Choroid plexus epithelial cell (primary cell): ENCODE measurements at places on chromosomes 3 and 15.

DNA sequence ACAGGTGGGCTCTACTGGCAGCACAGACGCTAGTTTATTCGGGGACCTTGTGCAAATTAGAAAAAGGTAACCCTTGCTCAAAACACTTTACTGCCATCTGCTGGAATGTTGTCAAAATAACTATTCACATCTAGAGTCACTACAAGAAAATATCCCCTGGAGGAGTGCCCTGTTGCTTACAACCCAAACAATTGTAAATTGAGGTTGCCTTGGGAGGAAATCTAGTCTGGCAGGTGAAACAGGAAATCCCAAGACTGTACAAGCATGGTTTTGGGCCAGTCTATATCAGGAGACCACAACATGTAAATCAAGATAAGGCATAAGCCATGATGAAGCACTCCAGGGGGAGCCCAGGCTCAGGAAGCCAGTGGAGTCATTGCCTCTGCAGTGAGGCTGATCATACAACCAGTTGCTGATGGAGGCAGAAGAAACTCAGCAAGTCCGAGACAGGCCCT is 136.8 kb upstream of the ACP3 start:
- DNase-seq, result peak; percentile 82

GRCh38 chr3:146160964-146161662 is at the start of gene PLOD2:
Gene PLOD2 (minus strand): TSS chr3:146161184. CDS start chr3:146160989, 195 bp downstream.
- DNase-seq, result peak; percentile 94

DNA sequence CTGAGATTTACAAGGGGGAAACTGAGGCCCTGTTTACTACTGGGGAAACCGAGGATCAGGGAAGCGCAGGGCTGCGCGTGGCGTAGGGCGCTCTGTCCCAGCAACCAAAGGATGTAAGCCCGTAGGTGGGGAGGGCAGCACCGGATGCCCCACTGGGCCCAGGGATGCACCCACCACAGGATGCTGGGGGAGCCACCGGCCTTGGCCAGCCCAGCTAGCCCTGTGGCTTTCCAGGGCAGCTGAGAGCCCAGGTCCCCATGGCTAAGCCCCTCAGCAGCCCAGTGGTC is 33.4 kb downstream of the RPN1 start:
- no peak for DNase-seq

DNA sequence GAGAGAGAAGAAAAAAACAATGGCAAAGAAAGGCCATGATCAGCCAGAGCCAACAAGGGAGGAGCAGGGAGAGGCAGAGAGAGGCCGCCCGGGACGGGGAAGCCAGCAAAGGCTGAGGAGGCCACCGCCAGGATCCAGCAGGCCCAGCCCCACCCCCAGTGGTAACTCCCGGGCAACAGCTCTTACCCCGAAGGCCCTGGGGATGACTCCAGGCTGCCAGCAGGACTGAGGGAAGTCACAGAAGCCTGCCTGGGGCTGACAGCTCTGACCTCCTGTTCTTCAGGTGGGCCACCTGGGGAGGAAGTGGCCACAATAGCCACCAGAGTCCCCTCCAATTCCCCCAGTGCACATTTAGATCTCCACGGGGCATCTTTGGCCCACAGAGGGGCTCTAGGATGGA is 184.3 kb upstream of the LINGO1 start:
- DNase-seq, result no peak

DNA sequence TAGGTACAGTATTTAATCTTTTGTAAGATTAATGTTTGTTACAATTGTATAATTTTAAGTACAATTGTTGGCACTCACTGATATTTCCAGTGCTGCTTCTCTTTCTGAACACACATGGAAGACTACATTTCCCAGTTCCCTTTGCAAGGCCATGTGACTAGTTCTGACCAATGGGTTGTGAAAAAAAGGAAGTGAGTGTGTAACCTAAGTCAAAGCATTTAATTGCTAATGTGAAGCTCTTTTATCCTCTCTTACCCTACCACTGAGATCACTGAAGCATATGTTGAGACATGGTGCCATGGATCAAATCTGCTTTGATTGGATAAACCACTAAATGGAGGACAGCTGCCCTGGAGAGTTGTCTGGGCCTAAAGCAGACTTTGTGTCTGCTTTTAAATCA is 83.9 kb upstream of the PLXND1 start:
- DNase-seq, result peak; percentile 85

DNA sequence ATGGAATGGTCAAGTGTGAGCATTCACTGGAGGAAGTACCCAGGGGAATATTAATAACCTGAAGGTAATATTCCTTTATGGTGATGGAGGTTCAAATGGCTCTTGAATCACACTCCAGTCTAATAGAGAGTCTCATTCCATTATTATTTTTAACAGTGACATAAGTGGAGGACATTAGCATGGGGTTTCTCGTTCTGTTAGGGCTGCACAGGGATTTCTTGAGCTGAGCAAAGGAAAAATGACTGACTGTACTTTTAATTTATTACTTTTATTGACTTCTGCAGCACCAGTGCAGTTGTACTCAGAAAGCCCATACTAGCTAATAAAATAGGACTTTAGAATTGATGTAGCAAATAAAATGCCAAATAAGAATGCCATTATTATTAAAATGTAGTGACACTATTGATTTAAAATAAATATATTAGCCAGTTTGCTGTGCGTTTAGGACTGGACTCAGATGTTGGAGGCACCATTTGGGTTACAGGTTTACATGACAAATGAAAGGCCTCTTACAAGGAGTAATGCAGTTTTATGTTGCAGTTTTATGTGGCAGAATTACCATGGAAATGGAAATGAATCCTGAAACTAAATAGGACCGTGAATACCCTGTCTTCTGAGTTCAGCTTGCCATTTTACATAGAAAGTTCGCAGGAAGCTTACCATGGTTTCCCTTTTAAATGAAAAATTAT is 705.1 kb upstream of the GRM7 start:
- DNase-seq, result no peak

- no peak for DNase-seq
Observed at GRCh38 chr15:38035701-38036100, 101.3 kb downstream of the TMCO5A start.

- peak; percentile 61 for DNase-seq
Observed at GRCh38 chr3:57221883-57222282, 5.6 kb upstream of the APPL1 start.

DNA sequence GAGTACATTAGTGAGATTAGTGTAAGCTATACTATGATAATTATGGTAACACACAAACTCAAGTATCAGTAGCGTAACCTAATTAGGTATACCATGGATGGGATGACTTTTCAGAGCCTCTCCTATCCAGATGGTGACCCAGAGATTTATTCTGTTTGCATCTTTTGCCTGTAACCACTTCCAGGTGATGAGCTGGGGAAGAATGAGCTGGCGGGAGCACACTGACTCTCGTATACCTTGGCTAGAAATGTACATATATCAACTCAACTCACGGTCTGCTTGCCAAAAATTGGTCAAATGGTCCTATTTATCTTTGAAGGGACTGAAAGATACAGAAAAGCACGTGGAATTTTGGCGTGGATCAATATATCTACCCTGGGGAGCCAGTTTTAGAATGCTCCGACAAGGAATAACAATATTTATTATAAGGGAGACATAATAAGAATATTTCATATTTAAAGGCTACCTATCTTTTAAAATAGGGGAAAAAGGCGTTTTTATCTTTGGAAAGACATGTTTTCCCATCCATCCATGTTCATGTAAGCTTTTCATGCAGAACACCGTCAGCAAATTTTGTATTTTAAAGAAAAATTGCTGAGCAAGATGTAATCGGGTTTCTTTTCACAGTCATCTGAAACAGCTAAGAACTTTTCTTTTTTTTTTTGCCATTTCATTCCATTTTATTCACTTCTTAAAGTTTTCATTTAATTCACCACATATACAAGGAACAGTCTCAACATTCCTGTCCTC is 502.6 kb upstream of the CBLB start:
- no peak for DNase-seq

GRCh38 chr3:188491276-188491687 is 337.3 kb downstream of the LPP start:
- DNase-seq, result peak; percentile 90

DNA sequence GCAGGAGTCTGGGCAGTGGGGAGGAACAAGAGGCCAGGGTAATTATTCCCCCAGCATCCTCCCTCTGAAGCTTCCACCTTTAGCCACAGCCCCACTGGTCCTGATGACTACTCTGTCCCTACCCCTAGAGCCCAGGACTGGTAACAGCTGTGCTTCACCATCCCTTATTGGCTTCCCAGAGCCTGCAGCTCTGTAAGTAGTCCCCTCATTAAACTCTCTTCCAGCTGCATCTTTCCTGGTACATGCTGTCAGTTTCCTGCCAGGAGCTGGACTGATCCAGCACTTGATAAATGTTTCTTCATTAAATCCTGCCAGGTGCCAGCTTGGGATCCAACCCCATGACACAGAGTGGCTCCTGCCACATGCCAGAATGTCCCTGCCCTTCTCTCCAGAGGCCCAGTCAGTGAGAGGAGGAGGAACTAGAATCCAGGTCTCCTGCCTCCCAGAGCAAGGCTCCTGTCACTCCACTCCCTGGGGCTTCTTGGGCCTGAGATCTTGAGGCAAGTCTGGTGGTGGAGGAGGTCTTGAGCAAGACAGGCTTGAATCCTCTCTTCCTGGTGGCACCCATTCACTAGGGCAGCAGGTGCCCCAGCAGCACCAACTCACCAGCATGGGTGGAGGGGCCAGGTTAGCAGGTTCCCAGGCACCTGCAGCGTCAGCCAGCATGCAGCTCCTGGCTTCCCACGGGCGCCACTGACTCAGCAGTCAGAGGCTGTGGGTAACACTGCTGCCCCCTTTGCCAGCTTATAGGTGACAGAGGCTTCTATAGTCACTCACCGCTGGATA is 27.6 kb downstream of the FBXW12 start:
- no peak for DNase-seq

GRCh38 chr15:68503213-68503612 is 71.2 kb upstream of the ITGA11 start:
- no peak for DNase-seq

DNA sequence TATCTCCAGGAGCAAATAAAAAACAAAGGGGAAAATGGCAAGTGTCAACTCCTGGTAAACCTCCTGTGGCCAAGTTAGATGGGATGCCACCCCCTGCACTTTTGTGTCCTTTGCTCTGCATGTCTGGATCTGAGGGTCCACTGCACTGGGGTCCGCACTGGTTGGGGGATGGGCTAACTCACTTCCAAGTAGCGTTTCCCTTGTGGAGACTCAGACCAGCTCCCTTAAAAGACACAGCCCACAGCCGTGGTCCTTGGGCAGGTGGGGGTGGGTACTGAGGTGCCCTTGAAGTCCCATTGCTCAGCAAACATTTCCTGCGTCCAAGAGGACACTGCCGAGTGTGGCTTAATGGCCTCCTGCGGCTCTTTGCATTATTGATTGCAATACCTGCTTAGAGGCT is 188.2 kb downstream of the MEGF11 start:
- no peak for DNase-seq

DNA sequence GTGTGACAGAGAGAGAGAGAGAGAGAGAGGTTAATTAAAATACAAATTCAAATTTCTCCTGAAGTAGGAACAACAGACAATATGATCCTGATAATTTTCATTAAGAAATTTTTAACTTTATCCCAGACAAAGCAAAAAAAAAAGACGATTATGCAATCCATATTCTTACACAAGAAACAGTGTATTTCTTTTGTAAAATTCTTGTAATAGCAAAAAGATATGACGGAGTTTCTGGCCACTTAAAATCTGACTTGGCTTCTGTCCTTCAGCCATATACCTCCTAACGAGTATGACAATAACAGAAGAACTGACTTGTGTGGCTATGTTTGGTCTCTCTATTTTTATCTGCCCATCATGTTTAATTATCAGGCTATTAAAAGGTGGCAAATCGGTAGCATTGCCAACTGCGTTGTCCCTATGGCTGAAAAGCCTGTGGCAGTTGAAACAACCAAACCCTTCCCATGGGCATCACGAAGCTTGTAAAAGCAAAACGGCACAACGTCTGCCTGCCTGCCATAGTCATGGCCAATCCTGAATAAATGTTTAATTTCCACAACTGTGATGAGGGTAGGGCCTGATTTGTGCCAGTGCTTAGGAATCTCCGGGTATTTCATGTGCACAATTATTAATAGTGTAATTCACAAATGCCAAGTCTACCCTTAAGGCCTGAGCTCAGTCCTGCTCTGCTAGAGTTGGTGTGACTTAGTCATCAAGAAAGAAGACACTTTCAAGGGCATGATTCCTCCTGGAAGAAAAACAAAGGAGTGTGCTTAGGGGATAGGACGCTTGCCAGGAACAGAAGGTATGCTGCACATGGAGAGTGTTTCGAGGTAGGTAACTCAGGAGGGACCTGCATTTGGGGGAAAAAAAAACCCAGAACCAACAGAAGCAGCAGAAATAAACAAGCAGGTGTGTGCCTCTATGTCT is 1090.2 kb downstream of the FHIT start:
- no peak for DNase-seq

DNA sequence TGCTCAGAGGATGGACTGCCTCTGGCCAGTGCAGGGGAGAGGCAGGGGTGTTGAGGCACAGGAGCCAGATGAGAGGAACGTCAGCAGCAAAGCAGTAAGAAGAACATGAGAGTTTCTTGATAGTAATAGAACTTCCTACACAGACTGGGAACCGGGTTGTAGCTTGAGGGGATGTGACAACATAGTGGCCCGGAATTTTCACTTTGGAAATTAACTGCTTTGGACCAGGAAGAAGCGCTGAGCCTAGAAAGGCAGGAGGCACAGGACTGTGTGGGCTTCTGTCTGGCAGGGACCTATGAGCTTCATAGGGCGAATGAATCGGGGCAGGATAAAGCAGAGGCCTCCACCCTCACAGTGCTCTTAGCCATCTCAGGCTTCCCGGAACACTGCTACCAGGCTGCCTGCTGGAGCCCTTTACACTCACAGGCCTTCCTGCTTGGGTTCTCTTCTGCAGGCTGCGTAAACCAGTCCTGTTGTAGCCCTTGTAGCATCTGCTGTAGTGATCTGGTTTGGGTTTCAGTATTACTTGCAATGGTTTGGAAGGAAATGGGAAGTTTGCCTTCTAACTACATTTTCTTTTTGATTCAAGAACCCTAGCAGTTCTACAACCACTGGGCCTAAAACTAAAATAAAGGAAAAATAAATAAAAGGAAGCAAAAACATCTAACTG is 3.3 kb upstream of the ADPGK start:
- no peak for DNase-seq

DNA sequence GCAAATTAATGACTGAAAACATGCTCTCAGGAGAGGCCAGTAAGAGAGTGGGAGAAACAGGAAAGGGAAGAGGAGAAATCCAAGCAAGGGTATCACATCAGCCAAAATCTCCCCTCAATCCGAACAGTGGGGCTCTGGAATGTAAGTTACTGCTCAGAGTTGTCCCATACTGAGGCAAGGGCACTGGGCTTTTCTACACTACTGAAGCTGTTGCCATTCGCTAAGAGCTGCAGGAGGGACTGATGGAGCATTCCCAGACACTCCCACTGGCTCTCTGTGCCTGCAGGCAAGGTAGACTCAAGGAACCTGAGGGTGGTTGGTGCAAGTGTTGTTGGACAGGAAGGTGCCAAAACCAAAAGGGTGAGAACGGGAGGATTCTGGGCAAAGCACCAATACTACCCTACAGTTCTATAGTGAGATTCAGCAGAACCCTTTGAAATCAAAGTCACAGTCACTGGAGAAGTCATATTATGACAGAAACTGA is 46.1 kb downstream of the NEK10 start:
- DNase-seq, result no peak

DNA sequence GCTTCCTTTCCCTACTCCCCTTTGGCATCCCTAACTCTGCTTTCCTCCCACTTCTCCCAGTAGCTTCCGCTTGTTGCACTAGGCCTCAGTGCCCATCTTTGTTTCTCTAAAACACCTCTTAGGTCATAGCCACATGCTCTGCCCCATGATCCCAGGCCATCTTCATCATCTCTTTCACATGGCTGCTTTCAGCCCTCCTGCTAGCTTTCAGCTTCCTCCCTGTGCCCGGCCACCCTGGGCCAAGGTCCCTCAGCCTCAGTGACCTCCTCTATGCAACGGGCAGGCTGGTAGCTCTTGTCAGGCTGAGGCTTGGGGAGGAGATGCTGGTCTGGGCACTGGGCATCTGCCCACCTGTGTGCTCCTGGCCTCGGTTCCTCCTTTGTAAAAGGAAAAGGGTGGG is 2.3 kb downstream of the PLEKHO2 start:
- no peak for DNase-seq
